ENCODE measurements at places on chromosomes 4 and X. TPM values are rescaled to one million over a fixed set of nuclear protein-coding genes. Genes with fewer than 3 reads are reported as not detected.
A peak's percentile ranks its signal among the peaks of the same experiment; 100 is the strongest.

GRCh38 chr4:140994015-140994414 lies 139.3 kb downstream of the RNF150 start:
- DNase-seq = no peak

DNA sequence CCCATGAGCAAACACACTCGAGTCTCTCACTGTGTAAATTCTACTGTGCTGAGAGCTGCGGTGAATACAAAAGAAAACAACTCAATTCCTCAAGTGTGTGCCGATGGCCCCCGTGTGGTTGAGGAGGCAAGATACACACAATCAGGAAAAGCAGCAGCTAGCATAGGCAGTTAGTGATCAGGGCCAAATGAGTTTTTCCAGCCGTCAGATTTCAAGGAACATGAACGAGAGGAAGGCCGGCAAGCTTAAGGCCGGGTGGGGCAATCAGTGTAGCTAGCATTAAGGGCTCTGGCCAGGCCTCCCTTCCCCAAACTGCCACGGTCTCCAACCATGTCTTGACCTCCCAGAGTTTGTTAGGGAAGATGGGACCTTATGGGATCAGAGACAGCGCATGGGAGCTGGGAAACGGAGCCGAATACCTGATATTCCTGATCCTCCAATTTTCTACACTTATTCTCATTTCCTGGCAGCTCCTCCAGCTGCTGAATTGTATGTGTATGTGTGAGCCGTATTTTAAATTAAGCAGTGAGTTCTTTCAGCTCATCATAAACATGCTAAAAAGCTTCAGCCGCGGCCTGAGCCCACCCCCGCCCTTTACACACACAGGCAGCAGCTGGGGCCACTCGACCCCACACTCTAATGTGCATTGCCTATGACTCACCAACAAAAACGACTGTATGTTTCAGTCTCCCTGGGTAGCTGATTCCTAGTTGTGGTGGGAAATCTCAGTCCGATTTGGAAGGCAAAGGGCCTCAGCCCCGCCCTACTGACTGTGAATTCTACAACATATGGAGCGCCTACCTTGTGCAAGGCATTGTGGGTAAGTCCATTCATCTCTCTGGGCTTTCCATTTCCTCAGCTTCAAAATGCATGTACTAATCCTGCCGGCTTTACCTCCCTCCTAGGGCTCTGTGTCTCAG lies 59.9 kb downstream of the RTL9 start:
- peak; percentile 78 for DNase-seq

The OPRPN gene
- total RNA-seq = not detected

The RCHY1 gene
- 34.5 TPM for total RNA-seq

DNA sequence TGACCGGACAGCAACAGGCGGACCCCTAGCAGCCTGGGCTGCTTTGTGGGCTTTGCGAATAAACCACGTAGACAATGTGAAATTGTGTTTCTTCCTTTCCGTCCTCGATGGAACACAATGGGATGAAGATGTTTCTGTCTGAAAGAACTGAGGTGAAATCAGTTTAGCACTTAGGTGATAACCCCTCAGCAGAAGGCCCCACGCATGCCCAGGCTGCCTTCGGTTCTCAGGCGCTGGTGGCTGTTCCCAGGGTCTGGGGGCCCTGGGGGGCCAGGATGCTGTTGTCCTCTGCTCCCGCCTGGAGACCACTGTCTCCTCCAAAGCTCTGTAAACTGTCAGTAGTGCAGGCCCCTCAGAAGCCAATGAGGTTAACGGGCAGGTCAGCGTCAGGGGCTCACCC lies 73.9 kb upstream of the HGFAC start:
- DNase-seq = no peak

GRCh38 chr4:10130178-10130888 lies 13.7 kb upstream of the WDR1 start:
- no peak for DNase-seq

The C4orf36 gene
- total RNA-seq = 2.8 TPM

DNA sequence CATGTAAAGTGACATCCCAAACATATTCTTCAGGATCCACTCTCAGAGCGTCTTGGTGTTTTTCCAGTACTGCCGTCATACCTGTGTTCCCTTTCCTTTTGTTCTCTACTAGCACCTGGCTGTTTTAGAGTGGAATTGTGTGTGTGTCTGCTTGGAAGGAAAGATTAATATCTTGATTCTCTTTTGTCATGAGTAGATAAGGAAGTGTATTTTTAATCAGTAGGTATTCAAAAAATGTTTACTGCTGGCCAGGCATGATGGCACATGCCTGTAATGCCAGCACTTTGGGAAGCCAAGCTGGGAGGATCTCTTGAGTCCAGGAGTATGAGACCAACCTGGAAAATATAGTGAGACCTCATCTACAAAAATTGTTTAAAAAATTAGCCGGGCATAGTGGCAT lies 198.8 kb downstream of the CBR4 start:
- DNase-seq = no peak

DNA sequence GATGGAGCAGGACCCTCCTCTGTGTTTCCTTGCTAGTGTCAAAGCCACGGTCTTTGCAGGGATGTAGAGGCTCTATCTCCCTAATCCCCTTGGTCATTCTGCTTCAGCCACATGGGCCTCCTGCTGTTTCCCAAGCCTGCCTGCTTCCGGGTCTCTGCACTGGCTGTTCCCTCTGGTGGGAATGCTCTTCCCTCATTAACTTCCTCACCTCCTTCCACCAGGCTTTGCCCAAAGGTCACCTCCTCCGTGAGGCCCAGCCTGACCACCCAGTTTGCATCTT lies 56.6 kb downstream of the ABLIM2 start:
- no peak for DNase-seq

DNA sequence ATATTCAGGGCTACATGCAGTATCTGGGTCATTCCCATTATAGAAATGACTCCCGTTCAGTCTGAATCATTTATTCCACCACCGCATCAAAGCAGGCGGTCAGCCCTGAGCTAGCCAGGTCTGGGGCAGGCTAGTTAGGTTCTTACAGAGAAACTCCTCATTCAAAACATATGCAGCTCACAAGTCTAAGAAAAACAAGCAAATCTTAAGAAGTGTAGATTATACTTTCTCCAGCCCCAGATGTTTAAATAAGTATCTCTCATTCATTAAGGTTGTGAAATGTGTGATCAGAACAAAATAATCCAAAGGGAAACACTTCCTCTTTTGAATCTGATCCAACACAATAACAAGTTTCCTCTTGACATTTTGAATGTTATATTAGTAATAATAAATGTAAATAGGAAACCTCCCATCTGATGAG lies 441.9 kb downstream of the INPP4B start:
- peak; percentile 62 for DNase-seq

The FAM9B gene
- total RNA-seq = not detected

GRCh38 chr4:155762334-155762733 lies 3.5 kb downstream of the GUCY1B1 start:
- peak; percentile 47 for DNase-seq

DNA sequence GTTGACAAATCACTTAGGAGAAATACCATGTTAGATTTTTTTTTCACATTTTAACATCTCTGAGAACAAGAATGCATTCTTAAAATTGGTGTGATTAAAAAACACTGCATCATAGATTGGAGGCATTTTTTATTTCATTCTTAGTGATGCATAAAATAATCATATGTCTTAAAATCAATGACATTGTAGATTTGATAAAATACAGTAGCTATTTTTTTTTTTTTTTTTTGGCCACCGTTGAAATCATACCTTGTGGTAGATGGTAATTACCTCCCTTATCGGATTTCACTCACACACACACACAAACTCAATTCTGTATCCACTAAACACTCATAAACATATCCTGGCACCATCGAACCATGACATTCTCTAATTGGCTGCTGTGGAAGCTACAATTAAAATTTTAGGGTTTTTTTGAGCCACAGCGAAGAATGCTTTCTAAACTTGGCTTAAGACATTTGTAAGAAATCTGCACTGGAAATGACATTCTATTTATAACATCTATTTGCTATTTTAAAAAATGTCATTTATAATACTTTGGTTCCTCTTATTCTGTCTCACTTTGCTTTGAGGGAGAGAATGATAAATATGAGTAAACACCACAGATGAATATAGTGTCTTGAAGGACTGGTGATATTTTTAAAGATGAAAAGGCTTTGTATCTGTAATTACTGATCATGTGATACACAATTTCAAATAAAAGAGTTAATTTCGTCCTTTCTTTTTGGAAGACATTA lies 60.1 kb downstream of the CCSER1 start:
- no peak for DNase-seq

- DNase-seq = no peak
Measured at GRCh38 chr4:140720387-140721304, 35.5 kb downstream of the TBC1D9 start.

- DNase-seq = peak; percentile 61
Measured at GRCh38 chr4:127698789-127699200, 31.4 kb upstream of the SLC25A31 start.

DNA sequence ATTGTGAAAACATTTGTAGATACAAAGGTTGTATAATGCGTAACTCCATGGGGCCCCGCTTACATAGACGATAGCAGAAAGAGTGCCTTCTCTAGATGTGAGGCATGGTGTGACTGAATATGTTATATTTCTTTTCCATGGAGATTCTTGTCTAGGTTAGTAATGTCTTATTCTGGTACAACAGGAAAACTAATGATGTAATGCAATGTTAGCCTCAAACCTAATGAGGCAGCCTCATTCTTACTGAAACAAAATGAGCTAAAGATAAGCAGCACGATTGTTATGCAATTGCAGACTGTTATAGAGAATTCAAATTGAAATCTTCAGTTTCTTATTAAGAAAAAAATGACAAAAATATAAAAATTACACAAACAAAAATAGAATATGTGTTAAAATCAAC lies 171.1 kb upstream of the ANKRD50 start:
- DNase-seq = peak; percentile 77

The FAM149A gene
- total RNA-seq = 9.4 TPM

Data from fibroblast of lung (primary cell).